ENCODE measurements at places on chromosomes 7 and 10.

DNA sequence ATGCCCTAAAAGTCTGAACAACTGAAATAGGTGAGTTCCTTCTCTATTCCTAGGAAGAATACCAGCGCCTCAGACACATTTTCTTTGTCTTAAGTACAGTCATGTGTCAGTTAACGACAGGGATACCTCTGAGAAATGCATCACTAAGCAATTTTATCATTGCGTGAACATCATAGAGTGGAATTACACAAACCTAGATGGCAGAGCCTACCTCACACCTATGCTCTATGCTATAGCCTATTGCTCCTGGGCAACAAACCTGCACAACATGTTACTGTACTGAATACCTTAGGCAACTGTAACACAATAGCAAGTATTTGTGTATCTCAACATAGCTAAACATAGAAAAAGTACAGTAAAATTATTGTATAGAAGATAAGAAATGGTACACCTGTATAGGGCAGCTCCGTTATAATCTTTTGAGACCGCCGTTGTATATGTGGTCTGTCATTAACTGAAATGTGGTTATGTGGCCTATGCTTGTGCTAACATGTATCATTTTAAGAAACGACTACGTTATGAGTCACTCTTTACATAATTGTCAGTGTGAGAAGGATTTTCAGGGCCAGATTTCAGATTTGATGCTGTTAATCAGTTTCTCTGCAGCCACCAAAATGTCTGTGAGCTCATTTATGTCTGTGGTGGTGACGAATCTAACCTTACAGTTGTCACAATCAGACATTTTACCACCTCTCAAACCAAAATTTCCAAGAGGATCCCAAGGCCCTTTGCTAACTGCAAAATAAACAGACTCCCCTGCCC is 66.1 kb upstream of the STK17A start:
- DNase-seq: no peak

DNA sequence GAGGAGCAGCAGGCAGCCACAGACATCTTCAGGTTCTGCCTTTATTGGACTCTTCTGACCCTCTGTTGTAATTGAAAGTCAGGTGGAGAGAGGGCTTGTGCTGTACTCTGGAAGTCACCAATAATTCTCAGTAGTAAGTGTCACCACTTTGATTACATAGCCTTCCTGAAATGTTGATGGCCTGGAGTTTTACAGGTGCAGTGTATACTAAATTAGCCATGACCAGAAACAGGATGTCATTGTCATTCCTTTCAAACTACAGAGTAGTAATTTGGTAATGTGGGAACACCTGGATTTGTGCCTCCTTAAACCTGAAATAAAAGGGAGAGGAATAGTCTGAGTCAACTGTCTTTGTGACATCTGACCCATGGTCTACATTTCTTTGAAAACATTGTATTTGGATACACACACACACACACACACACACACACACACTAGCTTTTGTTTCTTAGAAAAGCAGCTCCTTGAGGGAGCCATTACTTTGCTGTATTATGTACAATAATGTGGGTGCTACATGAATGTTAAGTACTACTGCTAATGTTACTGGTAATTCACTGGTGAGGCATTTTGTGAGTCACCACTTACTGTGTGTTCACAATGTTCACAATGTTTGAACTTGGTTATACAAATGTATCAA is 19.6 kb downstream of the ARL4A start:
- no peak for DNase-seq

- no peak for DNase-seq
Measured at GRCh38 chr10:114283535-114284234, 44.6 kb downstream of the VWA2 start.

DNA sequence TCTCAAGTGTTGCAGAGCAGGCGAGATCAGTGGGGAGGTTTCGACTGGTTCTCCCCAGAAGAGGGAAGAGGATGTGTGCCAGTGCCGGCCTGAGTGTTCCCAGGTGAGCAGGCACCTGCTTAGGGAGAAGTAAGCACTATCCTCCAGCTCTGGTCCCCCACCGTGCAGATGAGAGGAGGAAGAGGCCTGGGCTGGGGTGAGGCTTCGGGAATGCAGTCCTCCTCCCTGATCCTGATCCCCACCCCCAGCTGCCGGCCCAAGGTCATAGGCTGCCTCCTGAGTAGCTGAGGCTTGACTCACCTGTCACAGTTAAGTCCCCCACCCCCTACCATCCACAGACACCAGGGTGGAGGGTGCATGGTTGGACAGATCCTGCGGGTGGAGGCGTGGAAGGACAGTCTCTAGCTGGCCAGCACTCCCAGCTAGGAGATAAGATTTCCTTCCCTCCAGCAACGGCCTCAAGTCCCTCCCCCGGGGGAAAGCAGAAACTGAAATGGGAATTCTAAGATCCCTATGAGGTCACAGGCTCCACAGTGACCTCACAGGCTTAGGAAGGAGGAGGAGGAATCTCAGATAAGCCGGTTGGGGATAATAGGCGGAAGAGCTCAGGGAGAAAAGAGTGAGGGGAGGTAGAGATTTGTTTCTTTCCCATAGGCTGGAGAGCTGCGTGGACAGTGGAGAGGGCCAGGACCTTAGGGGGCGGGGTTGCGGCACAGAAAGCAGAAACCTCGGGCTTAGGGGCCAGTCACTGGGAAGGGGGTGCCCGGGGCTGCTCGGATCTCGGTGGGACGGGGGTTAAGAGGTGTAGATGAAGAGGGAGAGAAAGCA is 1.0 kb downstream of the LRCH4 start:
- no peak for DNase-seq

DNA sequence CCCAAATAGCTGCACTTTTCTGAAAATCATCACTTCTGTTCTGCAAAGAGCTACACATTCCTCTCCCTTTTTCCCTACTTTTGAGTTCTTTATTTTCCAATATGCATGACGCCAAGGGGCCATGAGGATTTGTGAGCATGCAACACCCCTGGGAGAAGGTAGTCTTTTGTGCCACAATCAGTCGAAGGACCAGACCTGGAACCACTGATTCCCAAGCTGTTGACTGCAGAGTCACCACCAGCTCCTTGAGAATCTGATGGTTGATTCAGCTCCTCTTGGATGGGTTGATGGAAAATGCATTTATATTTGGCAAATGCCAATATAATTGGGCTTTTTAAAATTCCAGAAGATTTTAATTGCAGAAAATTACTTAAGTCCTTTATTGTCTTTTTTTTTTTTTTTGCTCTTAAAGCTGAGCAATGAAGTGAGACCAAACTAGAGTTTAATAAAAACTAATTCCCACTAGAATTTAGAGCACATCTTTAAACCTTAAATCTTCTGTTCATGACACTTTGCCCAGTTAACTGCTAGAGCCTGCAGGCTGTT is 554.1 kb downstream of the TNS3 start:
- no peak for DNase-seq

- DNase-seq: no peak
Measured at GRCh38 chr10:125124907-125125306, 35.5 kb downstream of the CTBP2 start.

GRCh38 chr7:4998244-4998643 is 39.3 kb upstream of the MMD2 start:
- DNase-seq: no peak

DNA sequence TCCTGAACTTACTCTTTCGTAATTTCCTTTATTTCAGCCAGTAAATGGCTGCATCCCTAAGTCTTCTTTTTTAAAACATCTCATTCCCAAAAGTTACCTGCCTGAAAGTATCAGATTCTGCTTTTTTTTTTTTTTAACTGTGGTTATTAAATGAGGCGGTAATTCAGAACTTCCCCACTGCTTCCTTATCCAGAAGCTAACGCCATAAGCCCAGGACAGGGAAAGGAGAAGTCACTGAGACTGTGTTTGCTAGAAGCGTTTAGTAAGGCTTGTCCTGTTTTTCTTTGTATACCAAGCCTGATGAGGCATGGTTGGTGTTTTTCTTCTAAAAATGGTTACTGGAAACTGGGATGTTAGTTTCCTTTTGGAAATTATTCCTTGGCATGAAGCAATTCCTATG is 197.8 kb downstream of the CELF2 start:
- DNase-seq: no peak
